ENCODE measurements at places on chromosomes 11 and 22. TPM values are rescaled to one million over a fixed set of nuclear protein-coding genes. Genes with fewer than 3 reads are reported as not detected.

The PTPMT1 gene
- total RNA-seq: 59.1 TPM

The ST14 gene
- 1.6 TPM for total RNA-seq

The HEPACAM gene
- total RNA-seq: not detected

GRCh38 chr11:3036419-3036818 lies 20.8 kb downstream of the CARS1 start:
- DNase-seq: peak; percentile 19
- H3K27ac ChIP-seq: peak overlapping the region; percentile 69
- peaks cover 29% of the 10 kb centered on the region for H3K4me1 ChIP-seq
- no peaks in the 10 kb centered on the region for H3K27me3 ChIP-seq
- peaks cover 26% of the 10 kb centered on the region for H3K36me3 ChIP-seq

DNA sequence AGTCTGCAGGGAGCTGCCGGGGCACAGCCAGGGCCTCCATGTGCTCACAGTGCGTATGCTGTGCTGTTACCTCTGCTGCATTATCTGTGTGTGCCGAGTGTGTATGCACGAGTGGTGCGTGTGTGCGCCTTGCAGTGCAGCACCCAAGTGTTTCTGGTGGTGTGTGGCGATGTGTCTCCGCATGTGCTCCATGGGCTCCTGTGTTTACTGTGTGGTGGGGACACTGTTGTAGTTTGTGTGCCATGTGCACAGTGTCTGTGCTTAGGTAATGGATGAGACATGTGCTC lies 31.4 kb downstream of the KCNC1 start:
- H3K4me3 ChIP-seq: no peak overlapping the region
- DNase-seq: no peak
- no peak overlapping the region for H3K27ac ChIP-seq
- H3K36me3 ChIP-seq: no peaks in the 10 kb centered on the region
- H3K4me1 ChIP-seq: no peaks in the 10 kb centered on the region

GRCh38 chr11:123020968-123021367 lies 39.3 kb upstream of the BSX start:
- H3K4me3 ChIP-seq: no peak overlapping the region
- H3K4me1 ChIP-seq: peaks cover 5% of the 10 kb centered on the region
- no peak for DNase-seq
- H3K36me3 ChIP-seq: no peaks in the 10 kb centered on the region
- H3K27ac ChIP-seq: no peak overlapping the region

All from GM12878 (cell line).